ENCODE measurements at places on chromosomes 7 and 10.

GRCh38 chr7:34946486-34946885 is 90.8 kb downstream of the DPY19L1 start:
- DNase-seq, result no peak

GRCh38 chr10:80356989-80357850 is 639 bp downstream of the DYDC2 start:
- no peak for DNase-seq

DNA sequence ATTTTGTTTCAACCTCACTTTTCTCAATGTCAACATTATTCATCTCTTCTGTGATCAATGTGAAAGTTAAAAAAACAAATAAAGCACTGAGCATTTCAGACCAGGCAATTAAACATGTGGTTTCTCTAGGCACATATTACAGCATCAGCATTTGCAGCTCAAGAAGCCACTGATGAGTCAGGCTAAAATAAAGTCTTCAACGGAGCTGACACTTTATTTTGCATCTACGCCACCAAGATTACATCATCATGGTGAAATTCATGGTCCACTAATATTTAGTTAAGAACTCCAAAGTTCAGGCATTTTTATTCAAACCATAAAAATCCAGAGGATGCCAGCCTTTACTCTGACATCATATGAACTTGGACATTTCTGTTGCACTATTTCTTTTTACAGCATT is 33.0 kb downstream of the MAGI2 start:
- peak; percentile 84 for DNase-seq

GRCh38 chr7:2523461-2523936 is 3.9 kb downstream of the LFNG start:
- no peak for DNase-seq

- DNase-seq, result no peak
Measured at GRCh38 chr10:75276069-75276872, 40.5 kb upstream of the COMTD1 start.

GRCh38 chr10:35432781-35433338 is 96.6 kb downstream of the CCNY start:
- DNase-seq, result no peak

- no peak for DNase-seq
Measured at GRCh38 chr10:22479419-22479818, 134.1 kb downstream of the SPAG6 start.

DNA sequence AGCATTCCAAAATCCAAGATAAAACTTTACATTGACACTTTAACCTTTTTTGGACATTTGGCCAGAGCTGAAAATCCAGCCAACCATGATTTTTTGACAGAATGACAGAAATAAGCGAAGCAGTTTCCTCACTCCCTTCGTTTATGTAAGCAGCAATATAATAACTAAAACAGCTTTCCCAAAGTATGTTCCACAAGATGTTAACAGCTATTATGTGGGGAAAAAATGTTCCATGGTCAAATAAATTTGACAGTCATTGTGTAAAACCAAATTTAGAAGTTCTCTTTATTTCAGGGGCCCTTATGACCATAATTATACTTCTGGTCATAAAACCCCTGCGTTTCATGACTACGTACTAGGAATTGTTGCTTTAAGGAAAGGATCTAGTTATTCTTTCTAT is 416.5 kb downstream of the MAGI2 start:
- no peak for DNase-seq

- DNase-seq, result no peak
Measured at GRCh38 chr7:131605280-131605878, 49.0 kb upstream of the PODXL start.

- no peak for DNase-seq
Measured at GRCh38 chr10:119352042-119352441, 144.7 kb downstream of the GRK5 start.

DNA sequence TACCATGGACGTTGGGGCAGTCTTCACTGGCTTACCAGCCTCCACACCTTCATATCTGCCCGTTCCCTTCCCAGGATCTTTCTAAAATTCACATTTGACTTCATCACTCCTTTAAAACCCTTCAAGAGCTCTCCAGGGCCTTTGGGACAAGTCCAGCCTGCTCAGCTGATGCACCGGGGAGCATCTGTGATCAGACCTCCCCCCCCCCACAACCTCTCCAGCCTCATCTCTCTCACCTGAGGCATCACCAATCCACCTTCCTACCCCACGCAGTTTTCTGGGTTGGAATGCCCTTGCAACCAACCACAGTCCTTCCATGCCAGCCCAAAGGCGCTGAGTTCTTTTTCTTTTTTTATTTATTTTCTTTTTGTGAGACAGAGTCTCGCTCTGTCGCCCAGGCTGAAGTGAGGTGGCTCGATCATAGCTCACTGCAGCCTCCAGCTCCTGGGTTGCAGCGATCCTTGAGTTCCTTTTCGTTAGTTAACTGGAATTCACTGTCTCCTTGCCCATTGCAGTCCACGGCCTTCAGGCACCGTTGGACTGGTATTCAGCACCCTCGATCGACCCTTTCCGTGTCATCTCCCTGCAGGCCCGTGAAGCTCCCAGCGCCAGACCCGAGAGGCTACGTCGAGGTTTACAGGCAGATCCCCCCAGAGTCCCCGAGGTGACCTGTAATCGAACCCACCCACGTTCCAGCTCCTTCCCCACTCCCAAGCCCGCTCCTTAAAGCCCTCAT is 654 bp downstream of the ALKBH4 start:
- DNase-seq, result no peak

- DNase-seq, result no peak
Measured at GRCh38 chr10:30701451-30702173, 72.1 kb upstream of the LYZL2 start.

DNA sequence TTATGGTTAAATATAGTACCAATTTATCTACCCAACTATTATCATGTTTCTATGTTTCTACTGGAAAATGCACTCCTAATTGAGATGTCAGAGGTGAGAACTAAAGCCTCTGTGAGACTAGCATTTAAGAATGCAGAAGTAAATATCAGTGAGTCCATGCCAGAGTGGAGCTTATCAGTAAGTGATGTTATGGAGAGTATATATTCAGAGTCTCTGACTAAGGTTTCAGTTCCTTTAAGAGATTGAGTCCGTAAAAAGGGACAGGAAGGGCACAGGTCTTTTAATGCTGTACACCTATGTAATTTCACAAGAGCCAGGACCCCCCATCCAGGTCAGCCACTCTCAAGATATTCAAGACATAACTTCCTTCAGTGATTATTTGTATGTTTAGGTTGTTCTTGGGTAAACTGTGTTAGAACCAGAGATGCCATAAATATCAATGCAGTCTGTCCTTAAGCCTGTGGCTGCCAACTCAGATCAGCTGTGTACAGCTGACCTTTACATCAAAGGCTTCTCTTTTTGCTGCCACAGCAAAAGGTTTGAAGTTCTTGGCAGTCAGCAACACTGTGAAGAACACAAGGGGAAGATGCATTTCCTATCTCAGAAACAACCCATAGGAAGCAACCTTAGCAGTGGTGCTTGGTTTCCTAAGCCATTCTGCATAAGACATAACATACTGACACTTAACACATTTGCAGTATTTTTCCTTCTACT is 244.8 kb downstream of the BICC1 start:
- DNase-seq, result no peak

- DNase-seq, result no peak
Measured at GRCh38 chr10:7457478-7458316, 46.9 kb upstream of the SFMBT2 start.

- DNase-seq, result no peak
Measured at GRCh38 chr10:49172061-49172776, 16.0 kb downstream of the TMEM273 start.

- DNase-seq, result no peak
Measured at GRCh38 chr10:131620314-131620713, 280.5 kb upstream of the PPP2R2D start.

- peak; percentile 53 for DNase-seq
Measured at GRCh38 chr10:104353325-104354048, at the start of gene CFAP58. CFAP58 (plus strand) TSS chr10:104353833; CDS start chr10:104353898, 65 bp downstream.

- DNase-seq, result no peak
Measured at GRCh38 chr10:93218386-93218785, 144.7 kb downstream of the CYP26A1 start.

GRCh38 chr10:75342397-75342796 is 59.2 kb downstream of the ZNF503 start:
- DNase-seq, result no peak

GRCh38 chr7:146725520-146725919 is 608.9 kb downstream of the CNTNAP2 start:
- no peak for DNase-seq

GRCh38 chr7:72265071-72265904 is 146.8 kb downstream of the CALN1 start:
- DNase-seq, result no peak

Measured in fibroblast of skin of left quadriceps (primary cell).